NCI-H82 (cell line): ENCODE measurements at places on chromosomes 7 and 10.
A peak's percentile ranks its signal among the peaks of the same experiment; 100 is the strongest.

GRCh38 chr10:100745882-100746783 lies 751 bp downstream of the PAX2 start:
- peak; percentile 24 for DNase-seq

DNA sequence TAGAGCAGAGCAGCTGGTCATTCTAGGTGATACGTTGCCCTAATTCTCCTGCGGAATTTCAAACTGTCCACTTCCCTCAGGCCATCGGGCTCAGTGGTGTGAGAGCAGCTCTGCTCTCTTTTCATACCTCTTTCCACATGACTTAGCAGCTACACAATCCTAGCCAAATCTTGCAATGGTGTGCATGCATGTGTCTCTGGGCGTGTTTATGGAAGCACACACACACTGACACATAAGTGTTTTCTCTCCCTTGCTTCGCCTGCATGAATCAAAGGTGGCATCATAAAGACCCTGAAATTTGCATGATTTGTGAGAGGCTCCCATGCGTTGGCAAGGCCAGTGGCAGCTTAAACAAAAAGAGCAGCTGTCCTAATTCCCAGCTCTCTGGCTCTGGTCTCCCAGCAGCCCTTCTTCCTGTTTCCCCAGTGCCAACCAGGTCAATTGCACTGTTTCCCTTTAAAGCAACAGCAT lies 1189.5 kb downstream of the GATA3 start:
- peak; percentile 36 for DNase-seq

DNA sequence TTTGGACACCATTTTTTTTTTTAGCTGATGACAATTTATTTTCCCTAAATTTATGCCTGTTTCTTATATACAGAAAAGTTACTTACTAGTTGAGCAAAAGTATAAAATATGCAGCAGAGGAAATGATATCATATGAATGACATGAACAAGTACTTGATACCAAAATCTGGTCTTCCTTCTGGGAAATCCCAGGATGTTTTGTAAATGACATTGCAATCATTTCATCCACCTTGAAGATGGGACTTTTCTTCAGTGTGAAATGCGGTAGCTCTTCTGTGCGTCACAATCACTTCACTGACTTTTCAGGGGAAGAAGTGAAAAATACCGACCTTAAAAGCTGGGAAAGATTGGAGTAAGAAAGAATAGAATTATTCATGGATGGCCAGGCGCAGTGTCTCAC lies 23.8 kb downstream of the C1QL3 start:
- DNase-seq, result no peak

DNA sequence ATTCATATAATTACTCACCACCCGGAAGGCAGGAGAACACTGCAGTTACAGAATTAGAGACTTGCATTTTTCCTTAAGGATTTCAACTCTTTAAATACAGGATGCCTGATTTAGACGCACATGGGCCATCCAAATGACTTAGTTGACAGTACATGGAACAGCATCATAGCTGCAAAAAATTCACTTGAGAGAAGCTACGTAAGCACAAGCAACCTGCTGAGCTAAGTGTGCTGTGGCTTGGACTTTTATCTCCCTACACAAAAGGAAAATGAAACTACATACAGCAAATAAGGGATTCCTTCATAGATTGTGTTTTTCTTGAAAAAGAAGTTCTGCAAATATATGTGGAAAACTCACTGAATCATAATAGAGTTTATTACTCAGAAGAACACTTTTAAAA lies 152.6 kb downstream of the POU6F2 start:
- no peak for DNase-seq

DNA sequence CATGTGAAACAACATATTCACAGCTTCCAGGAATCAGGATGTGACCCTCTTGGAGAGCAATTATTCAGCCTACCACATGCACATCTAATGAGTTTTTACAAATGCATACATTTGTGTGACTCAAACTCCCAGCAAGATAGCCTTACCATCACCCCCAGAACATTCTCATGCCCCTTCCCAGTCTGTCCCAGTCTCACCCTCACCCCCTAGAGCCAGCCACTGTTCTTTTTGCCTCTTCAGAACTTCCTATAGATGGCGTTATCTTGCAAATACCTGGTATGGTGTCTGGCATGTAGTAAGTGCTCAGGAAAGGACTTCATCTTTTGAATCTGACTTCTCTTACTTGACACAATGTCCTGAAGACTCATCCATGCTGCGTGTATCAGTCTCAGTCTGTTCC lies 23.9 kb upstream of the AOC1 start:
- DNase-seq, result no peak

GRCh38 chr7:120856621-120857352 lies 1.2 kb downstream of the TSPAN12 start:
- peak; percentile 65 for DNase-seq

GRCh38 chr7:34190299-34190698 lies 285.0 kb downstream of the BMPER start:
- DNase-seq, result no peak

DNA sequence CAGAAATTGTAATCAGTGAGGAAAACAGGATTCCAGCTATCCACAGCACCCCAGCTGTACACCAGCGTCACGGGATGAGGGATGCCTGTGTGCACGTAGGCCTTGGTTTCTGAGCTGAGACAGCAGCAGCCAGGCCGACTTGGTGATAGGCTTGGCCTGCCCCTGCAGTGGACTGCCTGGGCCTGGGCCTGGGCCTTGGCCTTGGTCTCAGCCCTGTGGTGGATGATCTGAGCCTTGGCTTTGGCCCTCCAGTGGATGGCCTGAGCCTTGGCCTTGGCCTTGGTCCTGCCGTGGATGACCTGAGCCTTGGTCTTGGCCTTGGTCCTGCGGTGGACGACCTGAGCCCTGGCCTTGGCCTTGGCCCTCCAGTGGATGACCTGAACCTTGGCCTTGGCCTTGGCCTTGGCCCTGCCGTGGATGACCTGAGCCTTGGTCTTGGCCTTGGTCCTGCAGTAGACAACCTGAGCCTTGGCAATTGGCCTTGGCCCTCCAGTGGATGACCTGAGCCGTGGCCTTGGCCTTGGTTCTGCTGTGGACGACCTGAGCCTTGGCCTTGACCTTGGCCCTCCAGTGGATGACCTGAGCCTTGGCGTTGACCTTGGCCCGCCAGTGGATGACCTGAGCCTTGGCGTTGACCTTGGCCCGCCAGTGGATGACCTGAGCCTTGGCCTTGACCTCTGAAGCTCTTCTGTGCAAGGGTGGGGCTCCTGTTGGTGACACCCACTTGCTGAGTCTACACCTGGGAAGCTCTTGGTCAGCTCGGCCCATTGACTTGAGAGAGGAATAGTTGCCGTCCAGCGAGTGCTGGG lies 93.8 kb downstream of the CUX1 start:
- DNase-seq, result no peak

DNA sequence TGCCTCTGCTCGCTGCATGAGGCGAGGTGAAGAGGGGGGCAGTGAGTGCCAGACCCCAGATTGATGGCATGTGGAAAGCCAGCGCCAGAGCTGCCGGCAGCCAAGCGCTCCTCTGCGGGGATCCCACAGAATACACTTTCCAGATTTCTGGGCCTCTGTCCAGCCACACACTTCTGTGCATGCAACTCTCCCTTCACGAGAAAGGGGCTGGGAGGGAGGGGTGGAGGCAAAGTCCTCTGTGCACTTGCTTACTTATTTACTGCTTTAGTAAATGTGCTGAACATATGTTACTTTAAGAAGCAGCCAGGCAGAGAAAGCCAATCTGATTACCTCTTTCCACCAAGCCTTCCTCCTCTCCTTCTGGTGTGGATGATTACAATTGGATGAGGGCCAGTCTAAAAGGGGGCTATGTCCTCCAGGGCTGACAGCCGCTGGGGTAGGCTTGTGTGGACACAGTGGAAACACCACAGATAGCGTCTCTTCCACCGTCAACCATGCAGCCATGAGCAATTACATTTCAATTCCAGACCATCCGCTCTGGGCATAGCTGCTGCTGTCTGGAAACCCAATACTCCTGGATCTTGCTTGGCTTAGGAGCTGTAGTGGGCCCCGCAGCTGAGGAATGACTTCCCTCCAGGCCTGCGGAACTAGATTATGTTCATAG lies 322.8 kb upstream of the ANKRD30A start:
- peak; percentile 96 for DNase-seq

GRCh38 chr7:141706239-141707064 lies 1.7 kb upstream of the WEE2 start:
- DNase-seq, result no peak

DNA sequence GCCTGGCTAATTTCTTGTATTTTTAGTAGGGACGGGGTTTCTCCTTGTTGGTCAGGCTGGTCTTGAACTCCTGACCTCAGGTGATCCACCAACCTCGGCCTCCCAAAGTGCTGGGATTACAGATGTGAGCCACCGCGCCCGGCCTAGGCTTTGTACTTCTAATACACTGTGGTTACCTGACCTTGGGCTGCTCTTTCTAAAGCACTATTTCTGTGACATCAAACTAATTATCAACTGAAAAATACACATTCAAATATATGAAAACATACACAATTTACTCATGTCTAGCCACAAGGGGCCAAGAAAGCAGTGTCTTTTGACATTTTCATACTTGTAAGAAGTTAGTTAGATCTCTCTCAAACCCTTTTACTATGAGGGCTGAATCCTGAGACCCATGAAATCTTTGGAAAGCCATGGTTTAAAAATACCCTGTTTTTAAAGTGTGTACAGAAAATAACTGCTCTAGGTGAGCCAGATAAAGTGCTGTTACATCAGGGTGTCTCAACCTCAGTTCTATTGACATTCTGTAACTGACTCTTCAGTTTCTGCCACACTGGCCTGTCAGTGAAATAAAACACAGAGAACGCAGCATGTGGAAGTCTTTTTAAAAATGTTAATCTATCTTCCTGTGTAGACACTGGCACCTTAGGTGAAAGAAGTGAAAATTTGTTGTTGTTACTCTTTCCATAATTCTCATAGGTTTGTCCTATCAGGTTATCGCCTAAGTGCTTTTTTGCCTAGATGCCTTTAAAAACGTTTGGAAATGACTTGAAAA lies 58.8 kb downstream of the CREM start:
- no peak for DNase-seq

DNA sequence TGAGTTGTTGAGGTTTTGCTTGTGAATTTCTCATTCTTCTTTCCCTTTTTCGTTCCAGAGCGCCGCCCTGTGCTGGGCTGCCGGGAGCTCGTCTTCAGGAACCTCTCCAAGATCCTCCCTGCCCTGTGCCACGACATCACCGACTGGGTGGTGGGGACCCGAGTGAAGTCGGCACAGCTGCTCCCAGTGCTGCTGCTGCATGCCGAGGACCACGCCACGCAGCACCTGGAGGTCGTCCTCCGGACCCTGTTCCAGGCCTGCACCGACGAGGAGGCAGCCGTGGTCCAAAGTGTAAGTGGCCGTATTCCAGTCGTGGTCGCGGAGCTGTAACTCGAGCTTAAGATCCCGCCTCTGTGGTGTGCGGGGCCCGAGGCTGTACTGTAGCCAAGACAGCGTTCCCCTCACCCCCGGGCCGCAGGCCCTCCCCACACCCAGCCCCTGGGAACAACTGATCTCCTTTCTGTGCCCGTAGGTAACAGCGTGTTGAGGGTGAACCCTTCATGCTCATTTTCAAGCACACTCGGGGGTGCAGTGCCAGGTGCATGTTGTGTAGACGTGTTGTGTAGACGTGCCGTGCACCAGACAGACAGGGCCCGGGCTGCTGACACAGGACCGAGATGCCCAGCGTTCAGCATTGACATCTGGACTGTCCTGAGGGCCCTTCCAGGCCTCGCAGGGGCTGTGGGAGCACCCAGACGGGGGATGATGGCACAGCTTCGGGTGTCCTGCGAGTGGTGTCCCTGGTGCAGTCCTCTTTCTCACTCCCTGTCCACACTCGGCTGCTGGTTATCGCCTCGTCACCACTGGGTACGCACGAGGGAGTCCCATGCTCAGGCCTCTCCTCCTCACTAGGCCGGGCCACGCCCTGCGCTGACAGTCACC lies 27.7 kb upstream of the PRKAR1B start:
- no peak for DNase-seq

GRCh38 chr7:113873554-113874151 lies 45.2 kb downstream of the PPP1R3A start:
- DNase-seq, result no peak

- DNase-seq, result peak; percentile 39
These were observed 1.2 kb downstream of the TECPR1 start for GRCh38 chr7:98250789-98251188.

DNA sequence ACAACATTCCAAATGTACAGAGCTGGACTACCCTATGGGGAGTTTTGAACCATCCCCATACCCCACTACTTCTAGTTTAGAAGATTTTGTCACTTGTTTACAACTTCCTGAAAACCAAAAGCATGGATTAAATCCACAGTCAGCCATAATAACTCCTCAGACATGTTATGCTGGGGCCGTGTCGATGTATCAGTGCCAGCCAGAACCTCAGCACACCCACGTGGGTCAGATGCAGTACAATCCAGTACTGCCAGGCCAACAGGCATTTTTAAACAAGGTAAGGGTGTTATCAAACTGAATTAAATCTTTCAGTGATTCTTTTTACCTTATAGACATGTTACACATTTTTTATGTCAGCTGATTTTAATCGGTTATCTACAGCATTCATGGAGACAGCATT lies 41.5 kb downstream of the AHR start:
- no peak for DNase-seq

DNA sequence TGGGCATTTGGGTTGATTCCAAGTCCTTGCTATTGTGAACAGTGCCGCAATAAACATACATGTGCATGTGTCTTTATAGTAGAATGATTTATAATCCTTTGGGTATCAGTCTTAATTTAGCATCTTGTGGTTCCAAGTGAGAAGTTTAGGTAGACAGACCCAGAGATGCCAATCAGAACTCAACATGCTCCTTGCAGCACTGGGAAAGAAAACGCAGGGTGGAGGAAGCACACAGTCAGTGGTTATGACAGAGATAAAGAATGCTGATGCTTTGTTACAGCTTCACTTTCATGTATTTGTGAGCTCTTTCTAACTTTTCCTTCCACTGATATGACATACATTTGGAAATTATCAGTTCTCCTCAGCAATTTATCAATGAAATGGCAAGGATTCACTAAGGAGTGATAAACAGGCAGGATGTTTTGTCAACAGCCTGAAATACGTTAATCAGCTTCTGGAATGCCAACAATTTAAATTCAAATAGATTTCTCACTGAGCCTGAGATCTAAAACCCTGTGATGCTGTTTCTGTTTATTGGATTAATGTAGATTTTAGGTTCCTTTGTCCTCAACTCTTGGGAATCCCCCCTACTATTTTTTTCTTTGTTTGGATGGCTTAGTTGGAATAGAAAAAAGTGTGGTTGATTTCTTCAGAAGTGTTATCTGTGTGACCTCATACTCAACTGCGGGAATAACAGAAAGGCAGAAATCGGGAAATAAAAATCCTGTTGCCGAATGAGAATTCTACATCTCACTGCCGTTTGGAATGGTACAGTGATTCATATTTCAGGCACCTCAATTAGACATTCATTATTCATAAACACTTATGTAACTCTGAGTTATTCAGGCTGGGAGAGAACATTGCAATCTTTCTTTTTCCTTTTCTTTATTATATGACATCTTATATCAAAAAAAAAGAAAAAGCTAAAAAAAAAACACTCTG lies 675.0 kb downstream of the CNTNAP2 start:
- DNase-seq, result no peak

DNA sequence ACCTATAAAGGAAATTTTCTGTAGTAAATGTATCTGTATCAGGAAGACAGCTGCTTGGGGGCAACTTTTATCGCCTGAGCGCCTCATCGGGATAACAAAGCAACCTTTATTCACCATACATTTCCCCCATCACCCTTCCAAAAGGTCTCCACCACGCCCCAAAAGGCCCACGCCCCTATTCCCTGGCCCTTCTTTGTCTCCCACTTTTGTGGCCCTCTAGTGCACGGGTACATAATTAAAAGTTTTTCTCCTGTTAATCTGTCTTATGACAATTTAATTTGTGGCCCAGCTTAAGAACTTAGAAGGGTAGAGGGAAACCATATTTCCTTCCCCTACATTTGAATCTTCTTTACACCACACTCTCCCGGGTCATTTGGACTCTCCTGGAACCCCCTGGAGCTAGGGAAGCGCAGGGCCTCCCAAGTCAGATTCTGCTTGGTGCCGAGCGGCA lies 625 bp downstream of the RP9 start:
- peak; percentile 63 for DNase-seq
